ENCODE measurements at places on chromosomes 13 and 19.

DNA sequence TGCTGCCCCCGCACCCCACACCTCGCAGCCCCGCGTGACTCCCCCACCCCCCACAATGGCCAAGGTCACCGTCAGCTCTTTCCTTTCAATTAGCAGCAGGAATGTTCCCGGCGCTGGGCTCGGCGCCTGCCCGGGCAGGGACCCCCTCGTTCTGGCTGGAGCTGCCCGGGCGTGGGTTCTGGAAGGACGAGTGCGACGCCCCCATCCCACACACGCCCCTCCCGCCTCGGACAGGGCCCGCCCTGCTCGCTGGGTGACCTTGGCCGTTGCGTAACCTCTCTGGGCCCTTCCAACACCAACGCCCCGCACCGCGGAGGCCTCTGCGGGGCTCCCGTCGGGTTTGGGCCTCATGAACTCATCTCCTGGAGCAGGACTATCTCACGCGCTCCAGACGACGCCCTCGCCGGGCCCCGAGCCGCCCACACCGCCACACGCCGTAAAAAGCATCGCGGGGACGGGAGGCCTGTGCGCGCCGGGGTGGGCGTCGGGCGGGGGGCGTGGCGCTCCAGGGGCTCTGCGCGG is 10.3 kb downstream of the PALM start:
- DNase-seq: no peak

DNA sequence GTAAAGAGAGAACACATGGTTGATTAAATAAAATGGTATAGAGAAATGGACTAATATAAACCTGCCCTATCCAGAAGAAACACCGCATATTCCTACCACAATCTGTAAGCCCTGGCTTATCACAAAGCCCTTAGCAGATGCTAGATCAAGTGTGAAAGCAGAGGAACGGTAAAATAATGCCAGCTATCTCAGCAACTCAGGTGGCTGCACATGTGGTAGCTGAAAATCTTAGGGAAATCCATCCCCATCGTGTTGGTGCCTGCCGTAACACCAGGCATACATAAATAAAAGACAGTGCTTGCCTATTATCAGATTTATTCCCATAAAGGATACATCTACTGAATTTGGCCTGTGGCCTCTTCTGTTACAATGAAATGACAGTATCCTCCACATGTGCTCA is 304.1 kb upstream of the MAB21L1 start:
- DNase-seq: no peak

DNA sequence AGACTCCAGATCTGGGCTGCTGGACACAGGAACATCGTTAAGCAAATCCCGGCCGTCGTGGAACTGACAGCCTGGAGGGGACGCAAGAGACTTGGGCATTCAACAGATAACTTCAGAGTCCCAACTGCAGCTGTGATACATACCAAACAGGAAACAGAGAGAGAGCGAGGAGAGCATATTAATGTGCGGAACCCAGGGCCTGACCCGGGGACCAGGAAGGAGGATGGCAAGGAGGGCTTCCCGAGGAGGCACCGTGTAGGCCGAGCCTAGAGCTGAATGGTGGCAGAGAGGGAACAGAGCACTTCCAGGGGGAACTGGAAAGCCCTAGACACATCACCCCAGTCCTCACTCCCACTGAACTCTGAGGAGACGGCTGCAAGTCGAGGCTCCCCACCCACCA is 68.1 kb downstream of the SIPA1L3 start:
- no peak for DNase-seq

GRCh38 chr13:91232716-91233115 is 114.8 kb upstream of the MIR17HG start:
- DNase-seq: no peak

DNA sequence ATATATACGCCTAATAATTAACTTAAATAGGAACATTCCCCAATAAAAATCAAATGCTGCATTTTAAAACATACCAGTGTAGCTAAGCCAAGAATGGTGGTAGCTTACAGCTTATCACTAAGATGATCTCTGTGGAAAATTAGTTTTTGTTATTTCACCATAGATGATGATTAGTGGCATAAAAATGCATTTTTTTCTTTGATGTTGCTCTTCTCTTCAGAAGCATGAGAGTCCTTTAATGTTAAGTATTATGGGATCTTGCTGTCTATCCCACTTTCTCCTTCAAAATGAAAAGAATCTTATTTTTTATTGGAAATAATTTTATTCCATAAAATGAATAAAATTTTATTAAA is 731.0 kb downstream of the SLITRK1 start:
- no peak for DNase-seq

GRCh38 chr19:54153731-54154326 is 5.7 kb downstream of the LENG1 start:
- no peak for DNase-seq

DNA sequence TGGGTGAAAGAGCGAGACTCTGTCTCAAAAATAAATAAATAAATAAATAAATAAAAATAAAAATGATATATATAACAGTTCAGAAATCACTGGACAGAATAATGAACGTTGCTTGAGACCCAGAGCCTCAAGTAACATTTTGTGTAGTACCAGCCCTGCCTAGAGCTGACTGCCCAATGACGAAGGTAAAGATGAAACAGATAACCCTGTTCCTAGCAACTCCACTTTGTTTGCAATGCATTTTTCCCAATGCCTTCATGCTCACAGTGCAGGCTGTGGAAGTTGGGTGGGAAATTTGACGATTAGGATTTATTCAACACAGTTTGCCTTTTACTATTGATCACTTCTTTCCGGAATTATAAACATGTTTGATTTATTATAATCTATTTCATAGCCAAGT is 22.2 kb upstream of the FRY start:
- DNase-seq: no peak

DNA sequence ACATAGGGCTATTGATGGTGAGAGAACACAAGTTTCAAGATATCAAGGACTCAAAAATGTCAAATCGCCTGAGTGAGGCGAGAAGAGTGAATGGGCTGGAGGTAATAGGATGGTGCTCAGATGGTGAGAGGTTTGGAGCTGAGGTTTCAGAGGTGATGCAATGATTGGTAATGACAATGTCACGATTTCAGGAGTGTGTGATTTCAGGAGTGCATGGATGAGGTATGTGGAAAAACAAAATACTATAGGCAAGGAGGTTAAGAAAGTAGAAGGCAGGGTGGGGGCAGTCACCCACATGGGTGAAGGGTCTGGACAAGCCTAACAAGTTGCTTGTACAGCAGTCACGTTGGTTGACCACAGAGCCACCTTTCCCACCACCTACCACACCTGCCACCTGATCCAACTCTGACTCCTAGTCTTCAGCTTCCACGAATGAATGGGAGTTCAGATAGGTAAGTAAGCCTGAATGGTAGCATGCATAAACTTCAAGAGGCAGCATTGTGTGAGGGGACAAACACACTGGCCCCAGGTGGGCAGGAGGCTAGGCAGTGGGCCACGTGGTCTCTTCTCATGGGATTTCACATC is 71.5 kb downstream of the RUBCNL start:
- no peak for DNase-seq

- no peak for DNase-seq
These were observed 2.1 kb upstream of the CDX2 start for GRCh38 chr13:27971236-27971645.

- no peak for DNase-seq
These were observed 51.0 kb upstream of the DOCK9 start for GRCh38 chr13:99028890-99029289.

- DNase-seq: no peak
These were observed 47.9 kb upstream of the ZNRF4 start for GRCh38 chr19:5407356-5407755.

GRCh38 chr13:46324976-46325375 is 62.1 kb downstream of the RUBCNL start:
- DNase-seq: no peak

DNA sequence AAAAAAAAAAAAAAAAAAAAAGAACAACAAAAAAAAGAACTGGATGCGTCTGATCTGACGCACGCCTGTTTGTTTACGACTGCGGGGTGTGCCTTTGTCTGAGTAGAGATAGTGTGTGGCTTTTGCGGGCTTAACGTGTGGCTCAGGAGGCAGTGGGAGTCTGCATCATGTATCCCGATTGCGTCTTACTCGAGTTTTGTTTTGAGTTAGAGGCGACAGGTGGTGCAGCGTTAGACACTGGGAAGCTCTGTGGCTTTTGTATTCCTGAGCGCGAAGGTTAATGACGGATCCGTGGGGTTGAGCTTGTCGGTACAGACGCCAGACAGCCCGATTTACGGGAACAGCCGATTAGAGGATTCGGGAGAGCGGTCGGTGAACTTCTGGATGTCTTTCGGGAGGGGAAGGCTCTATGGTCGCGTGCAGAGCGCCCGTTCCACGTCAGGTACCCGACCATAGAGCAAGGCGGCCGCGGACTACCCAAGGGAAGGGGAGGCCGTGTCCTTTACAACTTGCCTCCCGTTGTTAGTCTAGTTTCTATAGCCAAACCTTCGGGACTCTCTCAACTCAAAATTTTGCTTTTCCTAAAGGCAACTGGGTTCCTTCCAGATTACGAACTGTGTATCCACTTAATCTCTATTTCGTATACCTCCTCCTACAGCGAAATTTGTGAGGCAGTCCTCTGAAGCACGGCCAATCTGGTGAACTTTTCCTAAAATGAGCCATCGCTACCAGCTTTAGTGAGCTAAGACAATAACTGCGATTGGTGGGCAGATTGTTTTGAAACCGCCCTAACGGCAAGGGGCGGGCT is 926 bp upstream of the HNRNPUL1 start:
- DNase-seq: no peak

DNA sequence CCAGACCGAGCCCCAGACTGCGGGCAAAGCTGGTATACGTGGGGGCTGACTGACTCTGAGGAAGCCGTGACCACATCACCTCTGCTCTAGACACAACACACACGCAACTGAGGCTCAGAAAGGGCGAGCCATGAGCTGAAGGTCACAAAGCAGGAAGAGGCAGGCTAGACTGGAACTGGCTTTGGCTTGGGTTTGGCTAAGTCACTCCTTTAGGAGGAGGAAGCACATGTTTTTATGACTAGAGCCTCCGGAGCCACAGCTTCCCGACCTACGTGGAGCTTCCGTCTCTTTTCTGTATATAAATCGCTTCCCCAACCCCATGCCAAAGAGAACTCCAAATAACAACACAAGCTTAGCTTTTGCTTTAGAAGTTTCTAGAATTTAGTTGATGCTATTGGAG is 48.0 kb downstream of the RFX2 start:
- DNase-seq: no peak

- no peak for DNase-seq
These were observed 4.3 kb upstream of the AKAP8L start for GRCh38 chr19:15423130-15423529.

DNA sequence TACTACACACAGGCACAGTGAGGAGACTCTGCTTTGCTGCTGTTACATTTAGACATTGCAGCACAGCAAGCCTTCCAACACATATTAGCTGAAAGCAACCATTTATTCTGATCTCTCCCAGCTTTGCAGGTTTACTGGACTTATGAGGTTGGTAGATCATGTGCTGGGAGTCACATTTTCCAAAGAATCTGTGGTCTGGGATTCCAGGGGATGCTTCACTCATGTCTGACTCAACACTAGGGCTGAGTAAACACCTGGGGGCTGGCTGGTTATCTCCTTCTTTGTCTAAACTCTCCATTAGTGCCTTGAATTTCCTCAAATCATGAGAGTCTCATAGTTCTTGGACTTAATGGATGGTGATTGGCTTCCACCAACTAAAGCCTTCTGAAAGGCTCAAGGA is 5.4 kb upstream of the LGALS13 start:
- DNase-seq: no peak

DNA sequence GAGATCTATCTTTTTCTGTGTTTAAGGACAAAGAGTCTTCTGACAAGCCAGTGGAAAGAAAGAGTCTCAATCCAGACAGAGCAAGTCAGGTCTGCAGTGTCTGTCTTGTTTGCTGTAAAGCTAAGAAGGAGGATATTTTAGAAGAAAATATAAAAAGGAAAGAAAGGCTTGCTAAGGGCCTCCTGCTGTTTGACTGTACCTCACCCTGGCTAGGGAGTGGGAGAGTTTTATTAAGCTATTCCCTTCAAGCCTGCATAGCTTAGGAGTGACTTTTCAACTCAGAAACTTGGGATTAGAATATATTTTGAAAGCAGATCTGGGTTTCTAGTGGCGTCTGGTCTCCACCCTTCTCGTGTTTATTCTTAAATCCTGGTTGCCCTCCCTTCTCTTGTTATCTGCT is 460.0 kb downstream of the COG6 start:
- no peak for DNase-seq

- DNase-seq: no peak
These were observed 24.4 kb downstream of the SPATA13 start for GRCh38 chr13:24184882-24185281.

DNA sequence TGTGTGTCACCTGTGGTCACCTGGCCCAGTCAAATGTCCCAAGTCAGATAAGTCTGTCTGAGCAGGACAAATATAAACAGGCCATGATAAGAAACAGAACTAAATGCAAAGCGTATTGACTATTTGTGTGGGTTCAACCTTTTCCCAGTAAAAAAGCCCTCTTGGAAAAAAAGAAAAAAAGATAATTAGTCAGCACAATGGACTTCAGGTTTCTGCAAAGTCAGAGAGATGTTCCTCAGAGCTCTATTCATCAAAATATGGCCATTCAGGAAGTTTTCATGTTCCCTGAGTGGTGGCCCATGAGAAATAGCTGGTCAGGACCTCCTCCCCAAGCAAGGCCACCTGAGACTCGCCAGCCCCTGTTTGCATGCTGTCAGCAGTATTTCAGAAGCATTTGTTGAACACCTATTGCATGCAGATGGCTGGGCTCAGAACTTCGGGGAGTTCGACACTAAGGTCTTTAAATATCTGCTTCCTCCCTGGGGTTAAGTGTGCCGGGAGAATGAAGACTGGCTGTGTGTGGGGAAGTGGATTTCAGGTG is 2.7 kb downstream of the FFAR3 start:
- DNase-seq: no peak

DNA sequence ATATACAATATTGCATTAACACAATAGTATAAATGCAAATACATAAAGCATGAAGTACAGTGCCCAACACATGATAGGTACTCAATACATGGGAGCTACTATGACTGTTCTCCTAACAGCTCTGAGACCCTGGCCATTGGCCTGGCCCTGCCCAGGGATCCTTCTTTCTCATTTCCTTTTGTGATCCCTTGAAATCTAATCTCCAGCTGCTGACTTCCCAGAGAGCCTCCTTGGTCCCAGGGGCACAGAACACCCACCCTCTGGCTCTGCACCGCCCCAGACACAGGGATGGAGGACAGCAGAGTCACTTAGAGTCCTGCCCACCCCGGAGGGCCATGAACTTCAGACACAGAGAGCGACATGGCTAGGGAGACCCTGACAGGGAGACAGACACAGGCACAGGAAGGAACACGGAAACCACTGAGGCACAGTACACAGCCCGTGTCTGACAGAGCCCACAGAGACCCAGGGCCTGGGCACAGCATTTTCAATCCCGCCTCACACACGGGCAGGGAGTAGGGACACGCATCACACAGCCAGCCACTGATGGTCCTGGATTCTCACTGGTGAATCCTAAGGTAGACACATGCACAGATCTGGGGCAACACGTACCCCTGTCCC is 4.2 kb upstream of the SYCN start:
- no peak for DNase-seq

GRCh38 chr13:59931621-59932020 is 232.1 kb downstream of the DIAPH3 start:
- no peak for DNase-seq

GRCh38 chr13:23450340-23451046 is 17.0 kb upstream of the SACS start:
- no peak for DNase-seq
